ENCODE measurements at places on chromosomes 2 and 18.

DNA sequence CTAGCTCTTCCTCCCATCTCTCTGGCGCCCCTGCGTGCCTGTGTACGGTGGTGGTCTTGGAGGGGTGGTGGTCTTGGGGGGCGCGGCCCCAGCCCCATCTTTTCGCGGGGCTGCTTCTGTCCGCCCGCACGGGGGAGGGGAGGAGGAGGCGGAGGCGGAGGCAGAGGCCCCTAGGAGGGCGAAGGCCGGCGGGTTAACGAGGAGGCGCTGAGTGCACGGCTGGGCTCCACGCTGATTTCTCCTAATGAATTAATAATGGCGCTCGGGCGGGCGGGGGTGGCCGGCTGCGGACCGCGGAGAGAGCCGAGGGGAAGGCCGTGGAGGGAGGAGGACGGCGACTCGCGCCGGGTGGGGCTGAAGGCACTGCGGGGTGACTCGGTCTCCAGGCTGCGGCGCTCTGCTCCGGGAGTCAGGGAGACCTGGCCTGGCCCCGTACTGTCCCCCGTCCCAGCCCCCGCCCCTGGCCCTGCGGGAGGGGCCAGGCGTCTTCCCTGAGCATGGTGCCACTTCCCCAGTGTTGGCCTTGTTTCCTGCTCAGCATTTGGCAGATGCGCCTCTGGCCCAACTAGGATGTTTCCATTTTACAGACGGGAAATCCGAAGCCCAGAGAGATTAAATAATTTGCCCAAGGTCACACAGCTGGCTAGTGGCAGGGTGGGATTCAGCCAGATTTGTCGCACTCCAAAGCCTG is 6.0 kb downstream of the GAREM2 start:
- no peak for DNase-seq

- DNase-seq, result no peak
Measured at GRCh38 chr2:45712570-45712969, 61.1 kb downstream of the PRKCE start.

DNA sequence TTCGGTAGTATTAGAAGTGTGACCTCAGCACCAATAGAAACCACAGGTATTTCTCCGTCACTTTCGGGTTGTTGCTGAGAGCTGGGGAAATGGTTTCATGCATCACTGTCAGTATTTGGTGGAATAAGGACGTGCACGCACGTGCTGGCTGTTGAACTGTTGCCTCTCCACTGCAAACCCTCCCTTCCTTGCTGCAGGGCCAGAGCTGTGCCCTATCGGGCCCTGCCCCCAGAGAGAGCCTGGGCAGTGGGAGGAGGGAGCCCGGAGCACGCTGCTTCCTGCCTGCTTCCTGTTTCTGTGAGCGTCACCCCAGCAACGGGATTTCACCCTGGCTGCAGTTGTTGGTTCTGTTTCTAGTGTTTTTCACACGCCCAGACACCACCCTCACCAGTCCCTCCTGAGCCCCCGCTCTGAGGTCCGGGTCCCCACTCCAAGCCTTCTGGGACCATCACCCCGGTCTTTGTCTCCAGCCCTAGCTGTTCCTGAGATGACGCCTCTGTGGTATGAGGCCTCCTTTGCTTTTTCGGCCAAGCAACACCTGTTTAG is 47.4 kb downstream of the LRRFIP1 start:
- DNase-seq, result no peak

DNA sequence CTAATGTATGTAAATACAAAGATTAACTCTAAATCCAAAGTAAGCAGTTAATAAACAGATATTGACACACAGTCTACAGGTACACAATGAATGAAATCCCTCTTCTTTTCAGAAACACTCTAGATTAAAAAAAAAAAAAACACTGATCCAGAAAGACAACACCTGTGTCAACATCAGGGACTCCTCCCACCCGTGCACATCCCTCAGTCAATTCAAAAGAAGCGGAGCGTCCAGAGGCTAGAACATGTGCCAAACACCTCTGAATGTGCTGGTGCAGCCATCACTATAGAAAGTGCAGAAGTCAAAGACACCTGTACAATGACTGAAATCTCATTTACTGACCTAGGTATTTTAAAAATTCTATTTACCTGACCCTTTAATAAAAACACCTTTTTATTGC is 622.6 kb upstream of the ID2 start:
- no peak for DNase-seq

DNA sequence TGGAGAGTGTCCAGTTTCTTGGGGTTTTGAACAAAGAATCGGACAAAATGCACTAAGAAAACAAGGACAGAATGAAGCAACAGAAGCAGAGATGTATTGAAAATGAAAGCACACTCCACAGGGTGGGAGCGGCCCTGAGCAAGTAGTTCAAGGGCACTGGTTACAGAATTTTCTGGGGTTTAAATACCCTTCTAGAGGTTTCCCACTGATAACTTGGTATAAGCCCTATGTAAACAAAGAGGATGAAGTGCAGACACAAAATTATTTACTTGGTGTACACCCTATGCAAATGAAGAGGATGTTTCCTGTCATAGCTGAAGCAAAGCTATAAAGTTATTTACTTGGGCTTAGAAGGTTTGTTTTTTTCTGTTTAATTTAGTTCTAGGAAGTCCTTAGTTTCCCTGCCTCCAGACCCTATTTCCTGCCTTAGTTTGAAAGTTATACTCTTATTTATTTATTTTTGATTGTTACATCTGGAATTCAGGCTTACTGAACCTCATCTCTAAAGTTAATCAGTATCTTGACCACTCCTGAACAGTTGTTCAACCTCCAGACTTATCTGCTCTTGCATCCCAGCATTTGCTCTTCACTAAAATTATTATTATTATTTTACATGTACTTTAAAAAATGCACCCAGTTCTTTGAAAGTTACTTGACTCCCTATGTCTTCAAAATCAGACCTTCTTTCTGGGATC is 193.5 kb downstream of the SPP2 start:
- DNase-seq, result no peak

DNA sequence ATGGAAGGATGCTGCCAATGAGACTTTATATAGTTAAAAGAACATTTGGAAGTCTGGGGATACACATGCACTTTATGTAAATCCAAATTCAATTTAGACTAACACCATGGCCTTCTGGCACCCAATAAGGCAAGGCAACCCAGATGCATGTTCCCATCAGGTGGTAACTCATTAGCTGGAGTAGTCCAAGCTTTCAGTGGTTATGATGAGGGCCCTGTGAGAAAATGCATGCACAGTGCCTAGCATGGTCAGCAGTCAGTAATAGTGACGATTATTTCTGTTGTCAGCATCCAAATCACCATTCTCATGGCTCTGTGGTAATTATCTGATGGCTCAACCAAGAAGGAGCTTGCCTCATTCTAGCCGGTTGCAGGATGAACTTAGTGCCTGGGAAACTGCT is 70.3 kb upstream of the CTLA4 start:
- no peak for DNase-seq

- no peak for DNase-seq
Measured at GRCh38 chr18:54086046-54086802, 138.2 kb downstream of the MBD2 start.

GRCh38 chr2:33221046-33221784 is 255.2 kb upstream of the RASGRP3 start:
- no peak for DNase-seq

GRCh38 chr2:218256612-218257350 is 4.0 kb upstream of the GPBAR1 start:
- DNase-seq, result no peak
